ENCODE measurements at places on chromosomes 2 and 18. TPM values are rescaled to one million over a fixed set of nuclear protein-coding genes. Genes with fewer than 3 reads are reported as not detected.

DNA sequence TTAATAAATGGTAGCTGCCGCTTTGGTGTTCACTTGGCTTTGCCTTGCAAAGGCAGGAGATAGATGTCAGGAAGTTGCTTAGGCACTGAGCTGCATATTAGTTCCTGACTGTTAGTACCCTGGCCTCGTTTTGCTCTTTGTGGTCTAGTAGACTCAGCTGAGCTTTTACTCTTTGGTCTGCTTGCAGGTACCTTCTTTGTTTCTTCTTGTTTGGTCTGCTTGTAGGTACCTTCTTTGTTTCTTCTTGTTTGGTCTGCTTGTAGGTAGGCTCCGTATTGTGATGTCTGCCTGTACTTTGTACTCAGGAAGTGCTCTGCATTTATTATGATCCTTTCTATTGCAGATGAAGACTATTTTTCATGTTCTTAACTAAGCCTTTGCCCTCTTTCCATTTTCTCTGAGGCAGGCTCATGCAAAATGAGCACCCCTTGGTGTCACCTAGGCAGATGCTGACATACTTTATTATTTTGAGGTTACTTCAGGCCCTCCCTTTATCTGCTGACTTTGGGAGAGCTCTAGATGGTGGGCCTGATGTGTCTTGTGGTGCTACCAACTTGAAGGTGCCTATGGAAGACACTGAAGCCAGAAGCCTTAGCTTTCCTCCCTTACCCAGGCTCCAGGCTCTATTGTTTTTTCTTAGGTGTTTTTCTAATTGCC is 6.0 kb downstream of the RPIA start:
- no peak for DNase-seq
- H3K27ac ChIP-seq: no peak overlapping the region
- H3K4me1 ChIP-seq: peaks cover 3% of the 10 kb centered on the region

DNA sequence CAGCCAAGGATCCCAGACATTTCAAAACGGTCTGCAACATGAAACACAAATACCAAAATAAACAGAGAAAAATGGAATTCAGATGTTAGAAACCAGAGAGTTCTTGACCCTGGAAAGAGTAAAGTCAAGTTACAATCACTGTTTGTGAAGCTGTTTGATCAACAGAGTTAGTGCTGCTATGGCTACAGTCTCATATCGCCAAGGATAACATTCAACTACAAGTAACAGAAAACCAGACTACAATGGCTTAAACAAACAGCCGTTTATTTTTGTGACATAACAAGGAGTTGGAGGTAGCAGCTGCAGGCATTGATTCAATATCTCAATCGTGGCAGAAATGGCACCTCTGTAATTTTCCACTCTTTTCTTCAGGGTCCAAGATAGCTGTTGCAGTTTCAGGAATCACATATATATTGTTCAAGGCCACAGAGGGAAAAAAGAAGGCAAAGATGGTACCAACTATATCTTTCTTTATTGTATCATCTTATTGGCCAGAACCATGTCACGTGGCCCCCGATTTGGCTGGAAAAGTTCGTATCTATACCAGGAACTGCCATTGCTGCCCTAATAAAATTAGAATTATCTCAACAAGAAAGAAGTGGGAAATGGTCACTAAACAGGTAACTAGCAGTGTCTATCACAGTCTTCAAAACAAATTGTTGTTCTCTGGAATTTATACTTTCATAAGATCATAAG is 17.7 kb upstream of the HNRNPLL start:
- H3K36me3 ChIP-seq: no peaks in the 10 kb centered on the region
- H3K4me1 ChIP-seq: peaks cover 9% of the 10 kb centered on the region
- H3K27ac ChIP-seq: no peak overlapping the region

GRCh38 chr2:110853516-110853915 is 121.1 kb downstream of the ACOXL start:
- peaks cover 7% of the 10 kb centered on the region for H3K4me1 ChIP-seq
- no peak overlapping the region for H3K27ac ChIP-seq
- no peaks in the 10 kb centered on the region for H3K27me3 ChIP-seq
- no peak overlapping the region for H3K4me3 ChIP-seq
- H3K36me3 ChIP-seq: no peaks in the 10 kb centered on the region

RAD51AP2 gene
- not detected for total RNA-seq

GRCh38 chr2:39780825-39781600 is 2.0 kb upstream of the THUMPD2 start:
- no peak for DNase-seq
- H3K36me3 ChIP-seq: no peaks in the 10 kb centered on the region

GRCh38 chr2:164696634-164697033 is 75.4 kb upstream of the GRB14 start:
- H3K27ac ChIP-seq: no peak overlapping the region
- no peak overlapping the region for H3K4me3 ChIP-seq
- H3K27me3 ChIP-seq: no peaks in the 10 kb centered on the region
- DNase-seq: no peak
- H3K4me1 ChIP-seq: no peaks in the 10 kb centered on the region

MOB4 gene
- total RNA-seq: 16.1 TPM

G6PC2 gene
- not detected for total RNA-seq

BMP10 gene
- not detected for total RNA-seq

EGR4 gene
- not detected for total RNA-seq

DNA sequence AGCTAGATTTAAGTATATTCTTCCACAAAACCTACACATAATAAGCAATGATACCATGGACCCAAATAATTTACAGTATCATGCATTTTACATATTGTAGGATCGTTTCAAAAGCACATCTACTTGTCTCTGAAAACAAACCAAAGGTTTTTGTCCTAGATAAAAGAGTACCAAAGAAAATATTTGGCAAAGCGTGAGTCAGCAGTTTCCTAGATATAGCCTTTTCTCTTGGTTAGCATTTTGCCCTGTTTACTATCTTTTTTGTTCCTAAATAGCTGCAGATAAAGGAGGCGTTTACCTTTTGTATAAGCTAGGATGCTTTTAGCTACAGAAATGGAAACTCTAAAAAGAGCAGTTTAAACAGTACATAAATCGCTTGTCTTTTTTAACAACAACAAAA is 305.8 kb upstream of the GULP1 start:
- H3K27me3 ChIP-seq: no peaks in the 10 kb centered on the region
- H3K36me3 ChIP-seq: no peaks in the 10 kb centered on the region
- no peak overlapping the region for H3K4me3 ChIP-seq
- H3K27ac ChIP-seq: no peak overlapping the region
- no peaks in the 10 kb centered on the region for H3K4me1 ChIP-seq

CYP27C1 gene
- total RNA-seq: not detected

TSGA10 gene
- total RNA-seq: 7.2 TPM

DNA sequence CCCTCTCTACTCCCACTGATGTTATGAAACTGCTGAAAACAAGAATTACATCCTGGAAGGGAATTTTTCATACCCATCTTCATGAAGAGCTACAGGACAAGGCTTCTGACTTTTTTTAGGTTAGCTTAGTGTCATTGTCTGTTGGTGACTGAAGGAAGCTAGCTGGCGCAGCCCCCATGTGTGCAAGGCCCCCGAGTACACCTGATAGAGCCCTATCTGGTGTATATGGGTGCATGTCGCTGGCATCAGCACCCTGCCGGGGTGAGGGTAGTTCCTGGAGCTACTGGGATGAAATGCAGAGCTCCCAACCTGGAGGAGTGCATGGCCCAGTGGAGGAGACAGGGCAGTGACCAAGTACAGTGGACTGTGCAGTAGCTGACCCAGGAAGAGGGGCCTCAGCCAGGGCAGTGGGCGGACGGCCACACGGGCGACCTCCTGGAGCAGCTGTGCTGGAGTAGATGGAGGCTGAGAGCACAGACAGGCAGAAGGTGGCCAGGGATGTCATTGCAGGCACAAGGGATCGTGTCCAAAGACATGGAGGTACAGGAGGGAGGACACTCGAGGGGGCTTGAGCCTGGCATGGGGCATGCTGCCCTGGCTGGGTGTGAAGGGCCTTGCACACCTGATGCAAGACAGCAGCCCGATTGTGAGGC is 12.1 kb downstream of the IMPA2 start:
- H3K4me1 ChIP-seq: peaks cover 8% of the 10 kb centered on the region
- no peaks in the 10 kb centered on the region for H3K27me3 ChIP-seq
- DNase-seq: no peak
- H3K36me3 ChIP-seq: no peaks in the 10 kb centered on the region
- no peak overlapping the region for H3K4me3 ChIP-seq

- H3K27ac ChIP-seq: no peak overlapping the region
- no peak for DNase-seq
- H3K4me3 ChIP-seq: no peak overlapping the region
- H3K27me3 ChIP-seq: no peaks in the 10 kb centered on the region
Measured at GRCh38 chr18:45241271-45241670, 374.0 kb upstream of the SLC14A2 start.

- no peaks in the 10 kb centered on the region for H3K4me1 ChIP-seq
- H3K27me3 ChIP-seq: no peaks in the 10 kb centered on the region
- H3K36me3 ChIP-seq: no peaks in the 10 kb centered on the region
- H3K4me3 ChIP-seq: no peak overlapping the region
- H3K27ac ChIP-seq: no peak overlapping the region
Measured at GRCh38 chr18:22391407-22392345, 26.0 kb downstream of the CTAGE1 start.

CD8B2 gene
- total RNA-seq: not detected

DNA sequence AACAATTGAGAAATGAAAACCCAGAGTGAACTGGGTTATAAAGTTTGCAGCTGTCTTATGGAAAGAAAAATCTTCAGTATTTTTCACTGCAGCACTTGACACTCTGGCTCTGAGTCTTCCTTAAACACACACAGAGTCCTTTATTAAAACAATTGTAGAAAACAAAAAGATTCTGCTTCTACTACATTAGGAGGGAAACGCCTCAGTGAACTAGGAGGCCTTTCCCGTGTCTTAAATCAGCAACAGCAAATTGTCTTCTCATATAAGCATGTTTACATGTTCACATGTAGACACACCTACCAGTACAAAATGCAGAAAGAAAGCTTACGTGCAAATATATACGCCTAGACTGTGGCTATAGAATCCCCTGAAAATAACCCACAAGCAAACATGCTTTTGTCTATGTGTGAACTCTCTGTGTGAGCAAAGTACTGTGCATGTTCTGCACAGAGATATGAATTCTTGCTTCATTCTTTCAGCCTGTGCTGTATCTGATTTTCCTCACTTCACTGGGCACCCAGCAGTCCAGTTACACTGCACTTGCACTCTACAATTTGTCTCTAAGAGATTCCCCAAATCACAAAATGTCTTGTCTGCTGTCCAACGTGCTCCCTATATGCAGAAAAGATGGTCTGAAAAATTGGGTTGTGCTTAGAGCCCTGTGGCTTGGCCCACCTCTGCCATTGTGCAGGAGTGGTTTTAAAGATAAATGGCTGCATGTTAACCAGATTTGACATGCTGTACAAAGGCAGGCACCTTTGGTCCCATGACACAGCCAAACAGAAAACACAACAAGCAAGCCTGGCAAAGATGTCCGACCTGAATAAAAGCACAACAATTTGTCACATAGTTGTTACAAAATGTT is 24.5 kb downstream of the ZEB2 start:
- no peaks in the 10 kb centered on the region for H3K4me1 ChIP-seq
- H3K4me3 ChIP-seq: no peak overlapping the region
- no peak overlapping the region for H3K27ac ChIP-seq
- H3K36me3 ChIP-seq: no peaks in the 10 kb centered on the region
- peaks cover 3% of the 10 kb centered on the region for H3K27me3 ChIP-seq
- no peak for DNase-seq

DNA sequence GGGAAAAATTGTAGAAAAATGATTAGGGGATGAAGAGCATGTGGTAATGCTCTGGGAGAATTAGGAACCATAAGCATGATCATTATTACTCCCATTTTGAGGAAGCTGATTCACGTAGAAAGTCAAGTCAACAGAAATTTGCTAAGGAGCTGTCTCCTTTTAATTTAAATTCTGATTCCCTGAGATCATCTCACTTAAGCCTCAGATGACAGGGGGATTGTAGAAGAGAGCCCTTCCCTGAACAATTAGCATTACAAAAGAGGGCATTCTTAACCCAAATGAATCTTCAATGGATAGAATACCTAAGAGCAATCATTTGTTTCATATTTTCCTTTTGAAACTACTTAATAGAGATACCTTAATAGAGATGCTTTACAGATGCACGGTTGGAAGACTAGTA is 267.9 kb downstream of the NYAP2 start:
- no peaks in the 10 kb centered on the region for H3K4me1 ChIP-seq
- H3K27ac ChIP-seq: no peak overlapping the region
- no peaks in the 10 kb centered on the region for H3K36me3 ChIP-seq

DNA sequence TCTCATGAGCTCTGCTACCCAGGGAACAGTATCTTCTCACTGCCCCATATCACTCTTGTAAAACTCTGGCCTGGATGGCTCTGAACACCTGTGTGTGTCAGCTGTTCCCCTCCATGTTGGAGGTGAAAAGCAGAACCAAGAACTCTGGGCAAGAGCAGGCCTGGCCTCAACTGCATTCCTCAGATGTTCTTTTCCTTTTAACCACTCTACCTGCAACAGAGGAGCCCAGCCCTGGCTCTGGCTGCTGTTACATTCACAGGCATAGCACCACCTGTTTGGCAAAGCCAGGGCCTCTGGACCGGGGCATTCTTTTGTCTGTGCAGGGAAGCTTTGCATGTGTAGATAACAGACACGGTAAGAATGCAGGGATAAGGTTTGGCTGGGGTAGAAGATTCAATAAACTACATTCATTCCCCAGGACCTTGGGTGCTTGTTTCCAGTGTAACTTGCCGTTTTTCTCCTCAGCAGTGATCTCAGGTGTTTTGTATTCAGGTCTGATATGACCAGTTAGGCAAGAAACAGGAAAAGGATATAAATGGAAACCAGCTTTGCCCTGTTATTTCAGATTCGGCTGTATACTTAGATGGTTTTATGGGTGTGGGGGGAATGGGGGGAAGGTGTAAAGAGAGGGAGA is 95.1 kb downstream of the SPTBN1 start:
- H3K36me3 ChIP-seq: no peaks in the 10 kb centered on the region
- H3K4me3 ChIP-seq: no peak overlapping the region
- H3K27ac ChIP-seq: no peak overlapping the region
- H3K27me3 ChIP-seq: no peaks in the 10 kb centered on the region
- H3K4me1 ChIP-seq: peaks cover 17% of the 10 kb centered on the region
- DNase-seq: no peak

DNA sequence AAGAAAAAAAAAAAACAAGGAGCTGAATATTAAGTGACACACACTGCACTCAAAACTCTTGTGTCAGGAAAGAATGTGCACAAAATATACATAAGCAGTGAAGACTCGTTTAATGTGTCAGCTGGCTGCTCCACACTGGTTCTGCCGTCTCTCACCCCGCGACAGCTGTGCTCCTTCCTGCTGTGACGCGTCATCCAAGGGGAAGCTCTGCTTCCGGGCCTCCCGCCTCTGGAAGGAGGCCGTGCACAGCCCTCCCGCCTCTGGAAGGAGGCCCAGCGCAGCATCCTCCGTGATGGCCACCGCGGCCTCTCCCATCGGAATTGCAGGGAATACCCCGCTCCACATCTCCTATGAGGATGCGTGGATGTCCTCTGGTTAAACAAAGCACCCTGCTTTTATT is 151.0 kb downstream of the HDAC4 start:
- peaks cover 18% of the 10 kb centered on the region for H3K4me1 ChIP-seq
- no peak overlapping the region for H3K27ac ChIP-seq
- H3K27me3 ChIP-seq: 0 out of 2 replicates have a peak, but pooled peaks cover 7% of the 10 kb centered on the region
- DNase-seq: no peak

Measured in GM12878 (cell line).